ENCODE measurements at places on chromosomes 7 and 10.
A peak's percentile ranks its signal among the peaks of the same experiment; 100 is the strongest.

DNA sequence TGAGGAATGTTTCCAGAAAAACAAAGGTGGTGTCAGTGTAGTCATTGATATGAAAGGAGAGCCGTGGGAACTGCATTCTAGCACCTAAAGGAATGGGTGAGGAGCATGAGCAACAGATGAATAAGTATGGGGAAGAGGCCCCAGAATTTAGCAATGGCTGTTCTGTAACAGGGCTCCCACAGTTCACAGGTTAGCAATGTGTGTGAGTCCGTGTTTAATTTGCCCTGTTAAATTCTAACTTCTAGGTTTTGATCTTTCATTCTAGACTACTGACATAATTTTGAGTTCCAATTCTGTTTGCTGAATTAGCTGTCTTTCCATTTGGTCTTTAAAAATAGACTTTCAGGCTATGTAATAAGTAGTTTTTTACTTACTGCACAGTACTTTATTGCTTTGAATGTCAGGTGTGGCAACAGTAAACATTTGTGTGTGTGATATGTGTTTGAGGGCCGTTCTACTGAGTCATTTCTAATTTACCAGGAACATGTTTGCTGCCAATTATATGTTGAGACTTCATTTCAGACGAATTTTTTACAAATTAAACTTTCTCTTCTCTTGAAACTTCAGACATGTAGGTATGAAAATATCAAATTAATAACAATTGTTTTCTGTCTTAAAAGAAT is 8.8 kb downstream of the STK17A start:
- DNase-seq = no peak

DNA sequence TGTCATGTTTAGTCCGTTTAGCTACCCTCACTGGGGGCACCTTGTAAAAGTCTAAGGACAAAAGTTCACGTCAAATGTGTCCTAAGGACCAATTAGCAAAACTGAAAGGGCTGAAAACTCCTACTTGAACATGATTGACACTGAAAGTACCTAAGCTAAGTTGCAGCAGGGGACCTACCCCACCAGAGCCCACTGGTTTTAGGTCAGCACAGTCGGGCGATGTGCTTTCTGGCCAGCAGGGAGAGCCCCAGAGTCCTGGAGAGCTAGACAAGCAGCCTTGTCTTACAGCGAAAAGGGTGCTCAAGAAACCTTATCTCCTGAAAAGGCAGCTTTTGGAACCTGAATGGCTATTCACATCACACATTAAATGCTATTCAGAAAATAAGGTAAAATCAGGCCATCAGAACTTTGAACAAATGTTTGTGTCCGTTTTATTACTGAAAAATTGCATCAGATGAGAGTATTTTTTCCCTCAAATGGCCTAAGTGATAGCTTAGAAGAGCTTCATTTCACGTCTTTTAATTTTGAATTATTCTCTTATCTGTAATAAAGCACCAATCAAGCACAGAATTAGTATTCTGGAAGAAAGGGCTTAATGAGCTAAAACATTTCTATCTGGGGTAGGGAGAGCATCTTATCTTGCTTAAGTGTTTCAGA is 52.2 kb upstream of the MKI67 start:
- DNase-seq = peak; percentile 57

GRCh38 chr10:131555406-131555805 is 243.9 kb upstream of the TCERG1L start:
- no peak for DNase-seq

DNA sequence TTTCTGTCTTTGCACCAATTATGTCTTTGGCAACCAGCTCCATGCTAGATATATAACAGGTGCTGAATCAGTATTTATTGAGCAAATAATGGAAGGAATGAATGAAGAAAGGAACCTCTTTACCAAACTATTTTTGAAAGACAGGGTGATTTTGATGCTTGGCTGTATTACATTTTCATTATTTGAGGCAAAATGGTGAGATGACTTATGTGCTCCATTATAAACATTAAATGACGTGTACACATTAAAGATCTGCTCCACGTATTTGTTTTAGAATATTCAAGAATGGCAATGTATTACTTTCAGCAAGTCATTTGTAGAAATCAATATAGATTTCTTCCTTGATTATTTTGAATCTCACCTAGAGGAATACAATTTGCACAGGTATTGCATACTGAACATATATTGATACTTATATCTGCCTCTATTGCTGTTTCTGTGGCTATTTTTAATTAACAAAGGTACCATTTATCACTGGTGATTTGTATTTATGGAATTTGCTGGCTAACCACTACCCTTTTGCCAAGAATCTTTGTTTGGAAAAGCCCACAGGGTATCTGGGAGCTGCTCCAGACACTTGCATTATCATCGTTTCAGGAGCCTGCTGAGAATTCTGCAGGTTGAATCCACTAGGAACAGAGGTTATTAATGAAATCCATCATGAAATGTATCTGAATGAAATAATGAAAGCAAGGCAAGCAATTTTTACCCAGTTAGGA is 92.2 kb downstream of the SEMA3C start:
- no peak for DNase-seq

DNA sequence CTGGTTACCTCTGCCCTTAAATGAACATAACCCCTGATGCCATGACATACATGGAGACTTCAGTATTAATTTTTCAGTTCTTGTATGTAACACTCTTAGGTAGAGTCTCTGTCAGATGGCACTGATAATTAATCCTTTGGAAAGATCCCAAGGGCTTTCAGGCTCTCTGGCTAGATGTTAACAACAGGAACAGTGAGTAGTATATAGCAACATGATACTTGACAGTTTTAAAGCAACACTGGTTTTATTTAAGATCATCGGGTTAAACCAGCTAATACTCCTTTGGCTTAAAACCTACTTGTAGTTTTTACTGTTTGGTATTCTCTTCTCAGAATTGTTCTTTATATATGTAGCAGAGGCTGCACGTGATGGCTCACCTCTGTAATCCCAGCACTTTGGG is 27.3 kb downstream of the AHCYL2 start:
- no peak for DNase-seq

DNA sequence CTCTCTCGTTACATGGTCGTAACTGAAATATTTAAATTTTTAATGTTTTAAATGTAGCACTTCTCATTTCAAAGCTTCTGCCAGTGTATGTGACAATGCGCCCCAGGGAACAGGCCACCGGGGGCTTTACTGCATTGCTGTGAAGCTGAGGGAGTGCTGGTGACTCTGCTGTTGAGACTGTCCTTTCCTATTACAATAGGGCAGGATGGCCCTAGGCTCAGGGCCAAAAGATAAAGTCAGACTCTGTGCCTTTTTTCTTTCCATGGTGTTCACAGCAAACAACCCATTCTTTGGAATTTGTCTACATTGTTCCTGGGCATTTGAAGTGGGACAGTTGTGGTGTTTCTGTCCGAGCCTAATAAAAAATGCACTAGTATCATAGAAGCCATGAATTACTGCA is 107.3 kb downstream of the GALNT11 start:
- DNase-seq = no peak

GRCh38 chr7:11843113-11843765 is 11.2 kb upstream of the THSD7A start:
- no peak for DNase-seq

GRCh38 chr7:38283809-38284208 is 10.4 kb upstream of the TARP start:
- DNase-seq = no peak

DNA sequence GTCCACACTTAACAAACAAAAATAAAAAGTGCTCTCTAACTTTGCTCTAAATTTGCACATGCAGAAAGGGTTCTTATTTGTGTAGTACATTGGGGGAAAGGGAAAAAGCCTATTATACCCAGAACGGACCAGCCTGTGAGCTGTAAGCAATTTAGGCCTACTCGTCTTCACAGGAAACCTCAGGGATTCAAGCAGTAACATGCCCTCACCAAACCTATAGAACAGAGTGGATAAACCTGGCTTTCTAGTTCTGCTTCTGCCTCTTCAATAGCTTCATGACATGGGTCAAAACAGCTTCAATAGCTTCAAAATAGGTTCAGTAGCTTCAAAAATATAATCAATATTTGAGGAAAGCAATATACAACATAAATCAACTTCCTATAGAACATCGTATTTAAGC is 163.7 kb downstream of the ARL4A start:
- DNase-seq = no peak

All from KBM-7 (cell line).